ENCODE measurements at places on chromosomes 1 and 21. TPM values are rescaled to one million over a fixed set of nuclear protein-coding genes. Genes with fewer than 3 reads are reported as not detected.

- H3K27me3 ChIP-seq, result no peaks in the 10 kb centered on the region
- no peaks in the 10 kb centered on the region for H3K4me1 ChIP-seq
- no peak for DNase-seq
- H3K4me3 ChIP-seq, result no peak overlapping the region
- H3K27ac ChIP-seq, result no peak overlapping the region
Observed at GRCh38 chr1:22444856-22445255, 6.8 kb upstream of the ZBTB40 start.

DNA sequence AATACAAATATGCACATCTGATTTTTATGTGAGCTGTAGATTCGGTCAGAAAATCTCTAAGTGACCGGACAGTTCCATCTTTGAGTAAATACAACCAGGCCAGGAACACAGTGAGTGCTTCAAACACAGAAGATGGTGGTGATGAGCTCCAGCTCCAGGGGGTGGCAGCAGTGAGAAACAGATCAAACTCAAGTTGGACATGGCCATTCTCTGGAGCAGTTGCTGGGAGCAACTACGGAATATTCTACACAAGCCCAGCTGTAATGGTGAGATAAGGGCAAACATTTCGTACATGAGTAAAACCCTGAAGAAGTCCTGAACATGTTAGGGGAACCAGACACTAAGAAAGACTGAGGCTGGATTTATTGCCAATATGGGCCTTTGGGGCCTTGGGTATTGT is 100.7 kb downstream of the BARHL2 start:
- DNase-seq, result no peak
- H3K4me1 ChIP-seq, result no peaks in the 10 kb centered on the region
- no peak overlapping the region for H3K4me3 ChIP-seq

GRCh38 chr21:42666023-42666747 is 12.8 kb downstream of the PDE9A start:
- H3K36me3 ChIP-seq, result no peaks in the 10 kb centered on the region
- no peak overlapping the region for H3K27ac ChIP-seq
- peaks cover 6% of the 10 kb centered on the region for H3K4me1 ChIP-seq
- no peaks in the 10 kb centered on the region for H3K27me3 ChIP-seq

DNA sequence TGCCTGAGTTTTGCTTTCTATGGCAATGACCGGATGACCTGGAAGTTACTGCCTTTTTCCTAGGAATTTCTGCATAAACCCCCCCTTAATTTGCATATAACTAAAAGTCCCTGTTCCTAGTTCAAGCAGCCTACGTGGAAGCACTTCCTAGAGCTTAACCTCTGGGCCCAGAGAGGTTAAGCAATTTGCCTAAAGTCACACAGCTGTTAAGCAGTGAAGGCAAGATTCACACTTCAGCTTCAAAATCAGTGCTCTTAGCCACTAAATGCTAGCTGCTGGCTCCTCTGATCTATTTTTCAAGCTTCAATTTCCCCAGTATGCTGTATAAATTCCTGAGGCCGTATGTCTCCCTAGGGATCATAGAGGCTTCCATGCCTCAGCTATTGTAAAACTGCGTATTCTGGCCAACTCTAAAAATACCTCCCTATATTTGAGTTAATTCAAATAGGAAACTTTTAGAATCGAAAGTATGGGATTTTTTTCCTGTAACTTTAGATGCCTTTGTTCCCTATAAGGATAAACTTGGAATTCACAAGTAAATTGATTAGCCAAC is 53.1 kb upstream of the CD5L start:
- H3K27ac ChIP-seq, result no peak overlapping the region
- DNase-seq, result no peak
- no peaks in the 10 kb centered on the region for H3K4me1 ChIP-seq

DNA sequence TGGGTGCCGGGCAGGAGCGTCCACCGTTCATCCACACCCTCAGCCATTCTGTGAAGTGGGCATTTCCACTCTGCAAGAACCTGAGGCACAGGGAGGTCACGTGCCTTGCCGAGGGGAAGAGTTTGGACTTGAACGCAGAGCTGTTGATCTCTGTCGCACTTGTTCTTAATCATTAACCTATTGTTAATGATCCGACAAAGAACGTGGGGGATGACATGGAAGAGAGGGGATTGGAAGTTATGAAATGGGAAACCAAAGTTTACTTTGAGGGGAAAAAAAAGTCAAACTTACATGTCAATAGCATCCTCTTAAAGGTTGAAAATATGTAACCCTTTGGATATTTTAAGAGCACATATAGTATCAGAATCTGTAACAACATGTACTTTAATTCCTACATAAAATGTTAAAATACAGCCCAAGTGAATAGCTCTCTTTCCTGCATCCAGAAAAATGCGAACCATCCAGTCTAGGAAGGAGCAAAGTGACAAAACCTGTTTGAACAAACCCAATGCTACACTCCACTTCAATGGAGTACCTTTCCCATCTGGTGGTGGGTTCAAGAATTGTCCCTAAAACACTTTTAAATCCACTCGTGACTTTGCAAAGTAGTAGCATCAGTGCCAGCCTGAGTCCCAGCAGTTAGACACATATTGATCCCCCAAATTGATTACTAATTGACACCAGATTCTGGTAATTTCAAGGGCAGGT is 75.5 kb downstream of the SETD4 start:
- H3K4me3 ChIP-seq, result no peak overlapping the region
- no peak overlapping the region for H3K27ac ChIP-seq
- H3K36me3 ChIP-seq, result no peaks in the 10 kb centered on the region
- no peak for DNase-seq
- no peaks in the 10 kb centered on the region for H3K27me3 ChIP-seq

DNA sequence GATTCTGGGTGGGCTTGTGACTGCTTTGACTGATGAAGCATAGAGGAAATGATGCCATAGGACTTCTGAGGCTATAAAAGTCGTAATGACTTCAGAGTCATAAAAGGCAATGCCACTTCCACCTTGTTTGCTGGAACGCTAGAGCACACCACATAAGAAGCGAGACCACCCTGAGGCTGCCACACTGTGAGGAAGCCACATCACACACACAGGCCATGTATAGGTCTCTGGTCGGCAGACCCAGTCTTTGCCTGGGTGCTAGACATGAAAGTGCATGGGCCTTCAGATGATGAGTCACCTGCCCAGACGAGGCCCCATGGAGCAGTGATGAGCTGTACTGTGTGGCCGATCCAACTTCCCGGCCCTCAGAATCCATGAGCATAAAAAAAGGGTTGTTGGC is 14.2 kb upstream of the KANK4 start:
- H3K4me3 ChIP-seq, result no peak overlapping the region
- no peaks in the 10 kb centered on the region for H3K27me3 ChIP-seq
- no peak for DNase-seq
- no peaks in the 10 kb centered on the region for H3K36me3 ChIP-seq
- H3K4me1 ChIP-seq, result no peaks in the 10 kb centered on the region

DNA sequence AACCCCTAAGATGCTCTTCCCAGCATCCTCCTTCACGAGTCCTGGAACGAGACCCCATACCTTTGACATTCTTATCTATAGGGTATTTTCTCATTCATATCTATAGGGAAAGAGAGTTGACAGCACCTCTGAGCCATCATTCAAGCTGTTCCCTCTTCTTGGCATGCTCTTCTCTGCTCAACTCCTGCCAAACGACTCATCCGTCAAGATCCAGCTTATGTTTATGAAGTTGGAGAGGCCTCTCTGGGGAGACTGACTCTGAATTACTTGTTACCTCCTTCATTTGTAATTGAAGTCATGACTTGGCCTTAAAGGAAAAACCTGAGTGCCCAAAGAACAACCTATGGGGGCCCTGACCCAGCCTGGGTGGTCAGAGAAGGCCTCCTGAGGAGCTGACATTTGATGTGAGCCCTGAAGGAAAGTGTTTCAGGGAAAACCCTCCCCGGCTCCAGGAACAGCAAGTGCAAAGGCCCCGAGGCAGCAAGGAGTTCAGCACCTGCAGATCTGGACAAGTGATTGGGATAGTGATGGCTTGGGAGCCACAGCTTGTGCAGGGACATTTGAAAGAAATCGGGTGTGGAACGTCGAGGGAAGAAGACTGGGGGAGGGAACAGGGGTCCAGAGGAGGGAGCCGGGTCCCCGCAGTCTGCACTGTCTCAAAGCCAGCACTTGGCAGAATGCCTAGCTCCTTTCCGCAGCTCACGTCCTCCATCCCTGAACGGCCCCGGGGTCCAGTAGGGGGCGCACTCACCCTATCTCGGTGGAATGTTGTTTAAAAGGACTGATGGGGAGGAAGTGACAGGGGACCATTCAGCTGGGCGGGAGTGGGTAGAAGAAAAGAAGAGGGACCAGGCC is 14.0 kb upstream of the CDA start:
- no peaks in the 10 kb centered on the region for H3K4me1 ChIP-seq
- no peak overlapping the region for H3K4me3 ChIP-seq
- peak; percentile 36 for DNase-seq
- peaks cover 21% of the 10 kb centered on the region for H3K27me3 ChIP-seq
- no peaks in the 10 kb centered on the region for H3K36me3 ChIP-seq

GRCh38 chr1:88742531-88742930 is 58.5 kb downstream of the PKN2 start:
- H3K27ac ChIP-seq, result no peak overlapping the region
- peaks cover 4% of the 10 kb centered on the region for H3K36me3 ChIP-seq
- DNase-seq, result no peak
- no peaks in the 10 kb centered on the region for H3K27me3 ChIP-seq

DNA sequence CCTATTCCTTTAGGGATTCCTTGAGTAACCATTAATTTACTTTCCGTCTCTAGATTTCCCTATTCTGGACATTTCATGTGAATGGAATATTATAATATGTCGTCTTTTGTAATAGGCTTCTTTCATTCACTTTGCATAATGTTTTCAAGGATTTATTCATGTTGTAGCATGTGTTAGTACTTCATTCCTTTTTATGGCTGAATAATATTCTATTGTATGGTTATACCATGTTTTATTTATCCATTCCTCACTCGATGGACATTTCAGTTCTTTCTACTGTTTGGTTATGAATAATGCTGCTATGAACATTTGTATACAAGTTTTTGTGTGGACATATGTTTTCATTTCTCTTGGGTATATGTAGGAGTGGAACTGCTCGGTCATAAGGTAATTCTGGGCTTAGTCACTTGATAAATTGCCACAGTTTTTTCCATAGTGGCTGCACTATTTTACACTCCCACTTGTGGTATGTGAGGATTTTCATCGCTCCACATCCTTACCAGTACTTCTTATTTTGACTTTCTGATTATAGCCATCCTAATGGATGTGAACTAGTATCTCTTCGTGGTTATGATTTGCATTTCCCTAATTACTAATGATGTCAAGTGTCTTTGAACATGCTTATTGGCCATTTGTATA is 17.7 kb downstream of the PPP2R5A start:
- no peaks in the 10 kb centered on the region for H3K4me1 ChIP-seq
- H3K4me3 ChIP-seq, result no peak overlapping the region
- no peak overlapping the region for H3K27ac ChIP-seq
- H3K36me3 ChIP-seq, result no peaks in the 10 kb centered on the region

DNA sequence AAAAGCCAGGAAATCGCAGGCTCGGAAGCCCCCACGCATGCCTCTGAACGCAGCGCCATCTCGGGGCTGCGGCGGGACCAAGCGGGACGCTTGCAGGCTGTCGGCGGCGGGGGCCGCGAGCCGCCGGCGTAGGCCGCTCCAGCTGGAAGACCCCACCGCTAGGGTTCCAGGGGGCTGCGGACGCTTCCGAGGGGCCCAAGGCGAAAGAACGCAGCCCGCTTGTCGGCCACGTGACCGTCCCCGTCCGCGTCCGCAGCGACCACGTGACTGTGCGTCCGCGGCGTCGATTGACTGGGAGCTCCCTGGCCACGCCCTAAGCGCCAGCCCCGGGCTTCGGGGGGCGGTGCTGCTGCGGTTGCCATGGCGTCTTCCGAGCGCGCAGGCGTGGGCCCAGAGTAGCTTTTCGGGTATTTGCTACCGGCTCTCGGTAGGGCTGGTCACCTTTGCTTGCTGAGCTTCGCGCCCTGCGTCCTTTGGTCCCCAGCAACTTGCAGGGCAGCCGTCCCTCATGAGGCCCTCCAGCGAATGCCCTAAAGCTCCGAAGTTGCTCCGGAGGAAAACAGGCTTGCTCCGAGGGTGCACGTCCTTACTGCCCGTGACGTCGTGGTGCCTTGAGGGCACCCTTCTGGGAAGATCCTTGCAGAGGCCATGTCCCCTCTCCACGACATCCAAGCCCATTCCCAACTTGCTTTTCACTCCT is 197.2 kb downstream of the DYRK1A start:
- no peaks in the 10 kb centered on the region for H3K36me3 ChIP-seq
- no peaks in the 10 kb centered on the region for H3K27me3 ChIP-seq
- H3K4me1 ChIP-seq, result peaks cover 10% of the 10 kb centered on the region
- peak; percentile 94 for DNase-seq
- H3K4me3 ChIP-seq, result peak overlapping the region; percentile 68

GRCh38 chr1:113802367-113803007 is 9.8 kb downstream of the RSBN1 start:
- no peaks in the 10 kb centered on the region for H3K36me3 ChIP-seq
- DNase-seq, result no peak
- no peak overlapping the region for H3K27ac ChIP-seq

DNA sequence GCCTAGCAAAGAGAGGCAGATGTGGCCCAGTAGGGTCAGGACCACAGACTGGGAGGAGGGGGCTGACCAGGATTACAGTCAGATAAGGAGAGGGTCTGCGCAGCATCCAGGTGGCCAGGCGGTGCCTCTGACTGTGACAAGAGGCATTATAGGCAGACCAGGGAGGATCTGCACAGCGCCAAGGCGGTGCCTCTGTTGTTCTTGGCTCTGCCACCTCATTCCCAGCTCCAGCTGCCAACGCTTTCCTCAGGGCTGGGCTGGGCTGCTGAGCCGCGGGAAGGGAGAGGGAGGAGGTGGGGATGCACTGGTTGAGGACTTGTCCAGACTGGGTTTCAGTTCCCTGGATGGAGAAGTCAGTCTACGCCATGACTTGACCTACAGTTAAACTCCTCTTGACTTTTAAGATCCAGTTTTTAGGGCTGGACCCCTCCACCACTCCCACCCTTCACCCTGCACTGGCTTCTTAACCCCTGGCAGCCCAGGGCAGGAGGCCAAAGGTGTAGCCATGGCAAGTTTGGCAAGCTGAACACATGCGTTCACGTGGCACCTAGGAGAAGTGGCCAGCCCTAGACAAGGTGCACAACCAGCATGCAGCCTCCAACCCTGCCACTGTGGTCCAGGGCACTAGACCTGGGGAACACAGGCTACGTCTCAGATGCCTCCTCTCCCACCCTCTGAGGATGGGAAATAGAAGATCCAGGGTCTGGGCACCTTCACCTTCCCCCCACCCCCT is 4.5 kb upstream of the CRABP2 start:
- no peaks in the 10 kb centered on the region for H3K36me3 ChIP-seq
- no peaks in the 10 kb centered on the region for H3K27me3 ChIP-seq
- H3K4me1 ChIP-seq, result peaks cover 20% of the 10 kb centered on the region
- H3K27ac ChIP-seq, result no peak overlapping the region
- DNase-seq, result no peak

- H3K36me3 ChIP-seq, result no peaks in the 10 kb centered on the region
- H3K4me3 ChIP-seq, result no peak overlapping the region
- H3K27me3 ChIP-seq, result no peaks in the 10 kb centered on the region
- H3K4me1 ChIP-seq, result peaks cover 58% of the 10 kb centered on the region
Observed at GRCh38 chr1:13751985-13752384, 52.0 kb downstream of the PRDM2 start.

EFNA3 gene
- total RNA-seq, result 1.6 TPM

ARHGEF10L gene
- 4.9 TPM for total RNA-seq

ZYG11A gene
- total RNA-seq, result 1.5 TPM

HIPK1 gene
- 48.2 TPM for total RNA-seq

NR1I3 gene
- not detected for total RNA-seq

NT5C1A gene
- total RNA-seq, result not detected

All from B cell (primary cell).